ENCODE measurements at places on chromosomes 2 and 18.

- no peak for DNase-seq
Measured at GRCh38 chr2:162242586-162243280, 512 bp downstream of the FAP start.

DNA sequence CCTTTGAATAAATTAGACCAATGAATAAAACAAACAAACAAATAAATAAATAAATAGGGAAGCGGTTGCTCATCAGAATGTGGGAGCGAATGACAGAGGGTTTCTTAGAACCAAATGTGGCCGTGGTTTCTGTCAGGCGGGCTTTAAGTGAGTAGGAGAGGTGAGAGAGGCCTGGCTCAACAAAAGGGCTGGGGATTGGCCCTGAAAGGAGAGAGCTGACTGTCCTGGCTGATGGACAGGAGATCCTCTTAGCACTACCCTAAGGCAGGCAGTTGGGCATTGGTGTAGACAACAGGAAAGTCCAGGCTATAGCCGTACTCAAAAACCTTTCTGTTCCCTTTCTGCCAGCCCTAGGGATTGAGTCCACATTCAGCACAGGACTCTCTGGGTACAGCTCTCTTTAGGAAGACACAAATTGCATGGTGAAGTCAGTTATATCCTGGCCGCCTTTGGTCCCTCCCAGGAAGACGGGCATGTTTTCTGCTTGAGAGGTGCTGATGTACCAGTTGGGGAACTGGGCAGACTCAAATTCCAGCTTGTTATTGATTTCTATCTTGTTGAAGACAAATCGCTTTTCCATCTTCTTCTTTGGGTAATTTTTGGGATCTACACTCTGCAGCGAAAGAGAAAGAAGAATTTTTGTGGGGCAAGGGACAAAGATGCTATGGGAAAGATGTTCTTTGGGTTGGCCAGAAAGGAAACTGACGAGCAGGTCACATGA is 6.5 kb downstream of the IL1B start:
- no peak for DNase-seq

DNA sequence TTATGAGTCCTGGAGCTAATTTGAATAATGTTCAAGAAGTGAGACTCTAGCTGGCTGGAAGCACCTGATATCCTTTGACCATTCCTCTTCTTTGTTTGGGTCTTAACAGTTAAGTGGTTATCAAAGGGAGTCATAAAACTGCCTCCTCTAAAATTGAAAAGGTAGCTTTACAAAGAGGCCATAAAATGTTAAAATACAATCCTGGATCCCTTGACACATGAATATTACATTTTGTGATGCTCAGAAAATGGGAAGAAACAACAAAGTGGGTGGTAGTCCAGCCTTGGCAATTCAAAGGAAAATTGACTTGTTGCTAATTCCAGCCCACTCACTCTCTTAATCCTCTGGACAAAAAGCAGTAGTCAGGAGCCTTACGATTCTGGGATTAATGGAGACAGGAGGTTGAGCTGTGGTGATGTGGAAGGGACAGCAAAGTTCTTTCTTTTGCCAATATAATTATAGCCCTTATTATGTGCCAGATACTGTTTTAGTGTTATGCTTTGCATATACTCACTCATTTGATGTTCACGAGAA is 339.2 kb downstream of the PDE11A start:
- DNase-seq = no peak

DNA sequence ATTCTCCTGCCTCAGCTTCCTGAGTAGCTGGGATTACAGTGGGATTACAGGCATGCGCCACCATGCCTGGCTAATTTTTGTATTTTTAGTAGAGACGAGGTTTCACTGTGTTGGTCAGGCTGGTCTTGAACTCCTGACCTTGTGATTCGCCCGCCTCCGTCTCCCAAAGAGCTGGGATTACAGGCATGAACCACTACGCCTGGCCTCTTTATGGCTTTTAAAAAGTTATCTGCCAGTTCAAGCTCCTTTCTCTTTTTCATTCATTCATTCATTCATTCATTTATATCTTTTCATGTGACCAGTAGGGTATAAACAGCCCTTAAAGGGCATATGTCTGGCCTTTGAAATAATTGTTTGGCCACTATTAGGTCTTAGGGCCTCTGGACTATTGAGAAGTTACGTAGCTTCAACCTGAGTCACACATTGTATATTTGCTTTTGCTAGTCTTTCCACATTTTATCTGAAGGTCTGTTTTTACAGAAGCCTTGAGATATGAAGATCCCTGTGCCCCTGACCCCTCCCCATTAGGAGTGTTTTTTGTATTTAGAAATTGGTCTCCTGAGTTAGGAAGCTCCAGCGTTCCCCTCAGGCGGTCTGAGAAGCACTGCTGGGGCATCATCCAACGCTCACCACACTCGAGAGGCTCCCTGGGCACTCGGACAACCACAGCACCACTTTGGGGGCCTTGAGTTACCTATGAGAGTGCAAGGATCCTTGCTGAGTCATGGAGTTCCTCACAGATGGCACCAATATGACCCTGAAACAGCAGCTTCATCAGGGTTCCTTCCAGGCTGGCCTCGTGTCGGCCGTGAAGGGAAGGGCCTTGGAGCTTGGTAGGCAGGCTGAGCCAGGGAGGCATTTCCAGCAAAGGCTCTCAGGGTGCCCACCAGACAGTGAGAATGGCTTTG is 21.8 kb downstream of the FZD5 start:
- no peak for DNase-seq

DNA sequence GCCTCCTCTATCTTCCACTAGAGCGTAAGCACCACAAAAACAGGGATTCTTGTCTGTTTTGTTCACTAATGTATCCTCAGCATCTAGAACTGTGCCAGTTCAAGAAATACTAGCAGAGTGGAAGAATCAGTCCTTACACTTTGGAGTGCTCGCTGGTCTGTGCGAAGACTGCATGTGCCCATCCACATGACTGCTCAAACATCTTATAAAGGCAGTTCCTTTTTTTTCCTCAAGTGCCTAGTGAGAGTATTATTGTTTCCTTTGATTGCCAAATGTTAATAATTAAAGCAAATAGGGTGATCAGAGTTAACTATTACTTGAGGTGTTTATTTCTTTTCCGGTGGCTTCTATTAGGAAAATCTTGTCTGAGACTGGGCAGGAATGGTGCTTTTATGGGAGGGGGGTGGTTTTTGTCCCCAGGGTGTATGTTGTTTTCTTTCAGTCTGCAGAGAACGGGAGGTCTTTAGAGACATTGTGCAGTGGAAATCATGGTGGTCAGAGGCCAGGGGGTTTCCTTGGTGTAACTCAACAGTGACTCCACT is 45.6 kb upstream of the ITGB6 start:
- DNase-seq = no peak
